SK-N-MC (cell line): ENCODE measurements at places on chromosomes 1 and 21.

- no peak for DNase-seq
Measured at GRCh38 chr1:221053889-221054288, 174.6 kb downstream of the HLX start.

DNA sequence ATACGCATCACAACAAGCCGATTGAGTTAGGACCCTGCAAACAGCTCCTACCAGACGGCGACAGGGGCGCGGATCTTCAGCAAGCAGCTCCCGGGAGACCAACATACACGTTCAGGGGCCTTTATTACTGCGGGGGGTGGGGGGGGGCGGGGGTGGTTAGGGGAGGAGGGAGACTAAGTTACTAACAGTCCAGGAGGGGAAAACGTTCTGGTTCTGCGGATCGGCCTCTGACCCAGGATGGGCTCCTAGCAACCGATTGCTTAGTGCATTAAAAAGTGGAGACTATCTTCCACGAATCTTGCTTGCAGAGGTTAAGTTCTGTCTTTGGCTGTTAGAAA lies 162.0 kb downstream of the RUNX1 start:
- no peak for DNase-seq

DNA sequence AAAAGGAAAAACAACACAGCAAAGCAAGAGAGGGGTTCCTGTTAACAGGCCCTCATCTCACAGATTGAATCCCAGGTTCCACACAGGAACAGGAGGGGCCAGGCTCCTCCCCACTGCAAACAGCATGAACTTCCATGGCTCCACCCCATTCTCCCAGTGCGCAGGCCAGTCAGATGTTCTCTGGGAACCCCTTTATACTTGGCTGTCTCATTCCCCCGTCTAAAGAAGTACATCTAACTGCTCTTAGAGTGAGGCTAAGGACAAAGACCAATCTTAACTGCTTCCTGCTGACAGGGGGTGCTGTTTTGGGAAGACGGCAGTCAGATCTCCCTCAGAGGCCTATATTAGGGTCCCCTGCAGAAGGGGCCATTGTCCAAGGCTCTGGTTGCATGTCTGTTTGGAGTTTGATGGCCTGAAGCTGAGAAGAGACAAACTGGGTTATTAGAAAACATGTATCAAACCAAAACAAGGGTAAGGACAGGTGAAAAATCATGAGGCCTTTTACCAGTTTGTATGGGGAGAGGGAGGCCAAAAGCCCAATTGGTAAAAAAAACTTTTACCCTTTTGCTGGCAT lies 10.5 kb upstream of the NASP start:
- no peak for DNase-seq

GRCh38 chr1:94863919-94864318 lies 43.8 kb downstream of the SLC44A3 start:
- no peak for DNase-seq

DNA sequence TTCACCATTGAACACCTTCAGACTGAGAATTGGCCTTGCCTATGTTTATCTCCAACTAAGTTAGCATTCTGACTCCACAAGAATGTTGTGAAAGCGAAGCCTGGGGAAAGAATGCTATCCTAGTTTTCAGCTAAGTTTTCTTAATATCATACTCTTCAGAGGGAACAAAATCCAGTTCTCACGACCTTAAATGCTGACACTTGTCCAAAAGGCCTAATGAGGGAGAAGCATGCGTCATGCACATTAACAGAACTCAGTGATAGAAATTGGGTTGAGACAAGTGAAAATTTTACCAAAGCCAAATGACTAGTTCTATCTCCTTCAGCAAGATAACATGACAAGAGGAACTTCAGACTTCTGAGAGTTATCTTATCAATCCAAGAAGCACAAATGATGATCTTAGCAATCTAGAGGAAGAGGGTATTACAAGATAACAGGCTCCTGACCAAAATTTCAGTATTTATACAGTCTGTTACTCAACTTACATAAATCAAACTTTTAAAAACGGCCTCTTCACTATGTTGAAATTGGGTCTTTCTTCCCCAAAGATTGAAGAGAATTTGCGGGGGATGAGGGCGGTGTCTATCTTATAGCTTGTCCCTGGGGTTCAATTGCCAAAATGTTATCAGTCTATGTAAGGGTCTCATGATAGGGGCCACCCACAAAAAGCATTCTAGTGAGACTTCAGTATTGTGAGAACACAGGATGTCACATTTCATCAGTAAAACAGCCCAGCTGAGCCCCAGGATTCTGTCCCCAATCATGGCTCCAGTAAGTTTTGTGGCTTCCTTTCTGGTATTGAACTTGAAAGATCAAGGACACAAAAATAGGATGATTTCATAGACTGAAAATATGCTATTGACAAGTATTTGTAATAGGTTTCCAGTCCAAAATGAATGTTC lies 26.5 kb upstream of the SLC45A3 start:
- DNase-seq = no peak

GRCh38 chr1:86195281-86195680 lies 38.7 kb upstream of the COL24A1 start:
- DNase-seq = no peak

DNA sequence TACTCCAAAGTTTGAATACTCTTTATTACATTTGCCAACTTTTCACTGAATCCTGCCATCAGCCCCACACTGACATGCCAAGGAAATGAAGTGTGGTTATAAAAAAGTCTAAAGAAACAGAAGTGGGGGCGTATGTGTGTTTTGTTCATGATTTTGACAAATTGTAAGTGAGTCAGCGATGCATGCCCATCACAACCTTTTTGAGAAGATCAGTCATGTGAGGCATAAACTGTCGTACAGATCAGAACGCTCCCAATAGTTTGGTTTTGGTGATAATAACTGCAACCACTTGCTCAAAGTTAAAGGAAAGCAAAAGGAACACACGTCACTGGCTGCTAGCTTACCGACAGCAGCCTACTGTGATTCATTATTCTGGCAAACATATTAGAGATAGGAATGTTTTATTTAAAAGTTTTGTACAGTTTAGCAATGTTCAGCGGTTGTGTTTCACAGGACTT lies 95.6 kb downstream of the RGS2 start:
- DNase-seq = no peak
